ENCODE measurements at places on chromosomes 6 and 20. TPM values are rescaled to one million over a fixed set of nuclear protein-coding genes. Genes with fewer than 3 reads are reported as not detected.

- no peak for DNase-seq
- H3K36me3 ChIP-seq: no peaks in the 10 kb centered on the region
- no peak overlapping the region for H3K27ac ChIP-seq
Observed at GRCh38 chr6:165744555-165745228, 81.7 kb upstream of the PDE10A start.

DNA sequence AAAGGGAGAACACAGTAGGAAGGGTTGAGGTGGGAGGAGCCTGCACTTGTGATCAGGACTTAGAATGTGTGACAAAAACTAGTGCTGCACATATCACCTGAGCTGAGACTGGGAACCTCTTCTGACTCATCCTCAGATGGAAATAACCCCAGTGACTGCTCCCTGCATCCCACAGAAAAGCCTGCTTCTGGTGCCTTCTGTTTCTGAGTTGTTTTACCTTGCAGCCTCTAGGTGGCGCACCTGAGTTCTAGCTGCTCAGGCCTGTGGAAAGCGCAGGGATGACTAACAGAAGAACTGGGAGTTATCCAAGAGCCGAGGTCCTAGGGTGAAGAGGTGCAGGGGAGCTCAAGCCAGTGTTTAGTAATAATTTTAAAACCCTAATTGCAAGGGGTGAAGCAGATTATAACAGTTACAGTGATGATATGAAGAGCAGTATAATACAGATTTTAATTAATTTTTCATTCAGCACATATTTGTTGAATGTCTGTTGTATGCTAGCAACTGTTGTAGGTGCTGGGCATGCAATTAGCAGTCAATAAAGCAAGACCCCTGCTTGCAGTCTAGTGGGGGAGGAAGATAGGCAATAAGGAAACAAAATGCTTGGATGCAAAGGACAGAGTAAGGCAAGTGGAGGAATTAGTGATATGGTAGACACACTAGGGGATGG, 302.5 kb downstream of the DHX35 start:
- peak; percentile 69 for DNase-seq
- no peaks in the 10 kb centered on the region for H3K27me3 ChIP-seq
- no peaks in the 10 kb centered on the region for H3K36me3 ChIP-seq
- no peak overlapping the region for H3K4me3 ChIP-seq
- no peaks in the 10 kb centered on the region for H3K4me1 ChIP-seq

DNA sequence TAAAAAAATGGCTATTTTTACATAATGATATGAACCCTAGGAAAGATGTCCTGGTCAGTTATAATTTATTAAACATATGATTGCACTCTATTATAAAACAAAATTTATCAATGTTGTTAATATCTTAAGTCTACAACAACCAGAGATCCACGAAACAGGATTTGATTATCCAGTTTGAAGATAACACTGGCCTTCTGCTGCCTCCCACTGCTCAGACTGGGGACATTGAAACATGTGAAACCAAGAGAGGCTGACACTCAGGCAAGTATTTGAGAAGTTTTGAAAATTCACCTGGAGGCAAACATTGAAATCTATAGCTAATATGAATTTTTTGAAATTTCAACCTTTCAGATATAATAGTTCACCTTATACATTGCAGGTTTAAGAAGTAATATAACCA, 219.3 kb upstream of the HSF2 start:
- H3K36me3 ChIP-seq: no peaks in the 10 kb centered on the region
- no peaks in the 10 kb centered on the region for H3K27me3 ChIP-seq
- H3K4me1 ChIP-seq: no peaks in the 10 kb centered on the region
- H3K27ac ChIP-seq: no peak overlapping the region

DNA sequence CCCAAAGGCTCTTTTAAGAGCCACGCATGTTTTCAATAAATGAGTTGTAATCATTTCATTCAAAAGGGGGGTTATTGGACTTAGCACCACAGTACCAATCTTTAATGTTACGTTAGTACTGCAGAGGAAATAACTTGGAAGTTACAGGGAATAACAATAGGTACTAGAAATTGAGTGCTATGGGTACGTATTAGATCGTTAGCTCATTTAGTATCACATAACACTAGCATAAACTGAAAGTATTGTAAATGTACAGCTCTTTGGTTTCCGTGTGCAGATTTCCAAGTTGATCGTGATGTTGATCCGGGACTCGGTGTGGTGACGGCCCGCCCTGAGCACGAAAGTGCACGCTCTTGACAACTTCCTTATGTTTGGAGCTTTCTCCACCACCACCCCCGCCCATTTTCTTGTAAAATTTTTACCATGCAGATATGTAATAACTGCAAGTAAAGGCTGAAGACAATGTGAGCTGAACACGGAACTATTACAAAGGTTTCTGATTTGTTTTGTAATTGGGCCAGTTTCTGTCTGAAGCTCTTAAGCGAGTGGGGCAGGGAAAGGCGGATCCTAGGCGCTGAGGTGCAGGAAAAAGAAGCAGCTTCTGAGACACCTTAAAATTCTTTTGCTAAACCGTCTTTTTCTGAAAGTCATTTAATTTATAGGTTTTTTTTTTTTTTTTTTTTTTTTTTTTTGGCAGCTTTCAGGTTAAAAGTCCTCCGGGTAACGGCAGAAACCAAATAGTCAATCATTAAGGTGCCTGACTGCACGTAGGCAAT, 71.5 kb downstream of the HFE start:
- H3K4me1 ChIP-seq: peaks cover 5% of the 10 kb centered on the region
- peaks cover 12% of the 10 kb centered on the region for H3K36me3 ChIP-seq
- peak overlapping the region; percentile 53 for H3K4me3 ChIP-seq

- no peak for DNase-seq
- H3K4me1 ChIP-seq: no peaks in the 10 kb centered on the region
- H3K27me3 ChIP-seq: peaks cover 11% of the 10 kb centered on the region
- no peak overlapping the region for H3K27ac ChIP-seq
Observed at GRCh38 chr20:43430265-43431133, 27.2 kb upstream of the SRSF6 start.

- H3K4me3 ChIP-seq: no peak overlapping the region
- H3K36me3 ChIP-seq: no peaks in the 10 kb centered on the region
- no peaks in the 10 kb centered on the region for H3K27me3 ChIP-seq
- peak; percentile 10 for DNase-seq
- H3K4me1 ChIP-seq: no peaks in the 10 kb centered on the region
- H3K27ac ChIP-seq: no peak overlapping the region
Observed at GRCh38 chr6:142537612-142538478, 236.0 kb downstream of the ADGRG6 start.

DNA sequence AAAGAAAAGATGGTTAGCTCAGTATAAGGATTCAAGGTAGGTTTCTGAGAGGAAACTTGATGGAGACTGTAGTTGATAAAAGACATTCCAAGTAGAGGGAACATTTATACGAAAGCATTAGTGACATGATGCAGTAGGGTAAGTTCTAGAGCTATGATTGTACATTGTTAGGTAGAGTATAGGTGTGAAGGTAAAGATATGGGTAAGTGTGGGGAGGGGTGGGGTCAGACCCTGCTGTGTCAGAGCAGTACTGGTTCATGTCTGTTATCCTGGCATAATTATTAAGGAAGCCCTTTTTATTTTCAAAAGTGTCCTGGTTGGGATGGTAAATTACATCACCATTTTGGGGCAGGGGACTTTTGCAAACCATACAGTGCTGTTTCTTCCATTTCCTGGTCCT, 635.8 kb downstream of the COL12A1 start:
- DNase-seq: no peak
- no peak overlapping the region for H3K27ac ChIP-seq
- H3K27me3 ChIP-seq: no peaks in the 10 kb centered on the region
- H3K4me1 ChIP-seq: no peaks in the 10 kb centered on the region

DNA sequence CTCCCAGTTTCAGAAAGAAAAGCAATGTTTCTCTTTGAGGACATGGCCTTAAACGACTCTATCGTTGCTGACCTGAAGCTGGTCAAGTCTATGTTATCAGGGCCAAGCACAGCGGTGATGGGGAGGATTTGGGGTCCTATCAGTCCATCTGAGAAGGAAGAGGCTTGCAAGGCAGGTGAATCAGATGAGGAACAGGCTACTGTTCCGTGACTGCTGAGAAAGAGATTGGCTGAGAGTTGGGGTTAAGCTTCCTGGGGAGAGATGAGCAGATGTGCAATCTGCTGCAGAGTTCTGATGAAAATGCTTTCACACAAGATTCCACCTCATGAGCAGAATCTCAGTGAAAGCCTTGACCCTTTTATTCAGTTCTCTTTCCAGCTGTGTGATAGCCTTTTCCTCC, 168.3 kb upstream of the STMND1 start:
- H3K4me1 ChIP-seq: no peaks in the 10 kb centered on the region
- DNase-seq: no peak
- no peak overlapping the region for H3K4me3 ChIP-seq
- H3K27ac ChIP-seq: no peak overlapping the region
- H3K36me3 ChIP-seq: no peaks in the 10 kb centered on the region
- no peaks in the 10 kb centered on the region for H3K27me3 ChIP-seq

- H3K27ac ChIP-seq: no peak overlapping the region
- H3K27me3 ChIP-seq: no peaks in the 10 kb centered on the region
- H3K4me1 ChIP-seq: no peaks in the 10 kb centered on the region
- H3K4me3 ChIP-seq: no peak overlapping the region
- no peak for DNase-seq
Observed at GRCh38 chr6:1164600-1164999, 147.3 kb upstream of the FOXQ1 start.

The TOMM6 gene
- polyA plus RNA-seq: 216 TPM

The TMEM244 gene
- not detected for polyA plus RNA-seq
